IMR-90 (cell line): ENCODE measurements at places on chromosomes 12 and 14. TPM values are rescaled to one million over a fixed set of nuclear protein-coding genes. Genes with fewer than 3 reads are reported as not detected.

GRCh38 chr14:65198346-65198745, 96.0 kb upstream of the MAX start:
- H3K27ac ChIP-seq = no peak overlapping the region
- no peak for DNase-seq
- H3K4me3 ChIP-seq = no peak overlapping the region
- no peaks in the 10 kb centered on the region for H3K36me3 ChIP-seq

GRCh38 chr12:115504306-115505290, 772.9 kb downstream of the MED13L start:
- no peak for DNase-seq
- no peak overlapping the region for H3K4me3 ChIP-seq
- no peaks in the 10 kb centered on the region for H3K27me3 ChIP-seq
- no peaks in the 10 kb centered on the region for H3K4me1 ChIP-seq

- no peak overlapping the region for H3K4me3 ChIP-seq
- peaks cover 6% of the 10 kb centered on the region; the same call in 1 of the 2 replicates for H3K4me1 ChIP-seq
- H3K27me3 ChIP-seq = no peaks in the 10 kb centered on the region
Observed at GRCh38 chr12:103962493-103962892, 3.2 kb upstream of the TDG start.

GRCh38 chr12:64946132-64946829, 121.8 kb downstream of the TBC1D30 start:
- peak; percentile 7 for DNase-seq
- H3K27me3 ChIP-seq = peaks cover 8% of the 10 kb centered on the region
- H3K4me3 ChIP-seq = no peak overlapping the region
- no peaks in the 10 kb centered on the region for H3K4me1 ChIP-seq
- H3K36me3 ChIP-seq = no peaks in the 10 kb centered on the region
- no peak overlapping the region for H3K27ac ChIP-seq

GRCh38 chr14:91912035-91912434, 35.5 kb downstream of the FBLN5 start:
- no peak overlapping the region for H3K4me3 ChIP-seq
- no peaks in the 10 kb centered on the region for H3K4me1 ChIP-seq
- no peak overlapping the region for H3K27ac ChIP-seq
- DNase-seq = no peak

- no peak overlapping the region for H3K27ac ChIP-seq
- no peaks in the 10 kb centered on the region for H3K4me1 ChIP-seq
- DNase-seq = no peak
Observed at GRCh38 chr12:100484891-100485471, 11.3 kb downstream of the NR1H4 start.

GRCh38 chr12:4144676-4145075, 128.9 kb upstream of the CCND2 start:
- H3K27ac ChIP-seq = no peak overlapping the region
- H3K36me3 ChIP-seq = no peaks in the 10 kb centered on the region
- H3K4me1 ChIP-seq = no peaks in the 10 kb centered on the region
- no peak for DNase-seq

DNA sequence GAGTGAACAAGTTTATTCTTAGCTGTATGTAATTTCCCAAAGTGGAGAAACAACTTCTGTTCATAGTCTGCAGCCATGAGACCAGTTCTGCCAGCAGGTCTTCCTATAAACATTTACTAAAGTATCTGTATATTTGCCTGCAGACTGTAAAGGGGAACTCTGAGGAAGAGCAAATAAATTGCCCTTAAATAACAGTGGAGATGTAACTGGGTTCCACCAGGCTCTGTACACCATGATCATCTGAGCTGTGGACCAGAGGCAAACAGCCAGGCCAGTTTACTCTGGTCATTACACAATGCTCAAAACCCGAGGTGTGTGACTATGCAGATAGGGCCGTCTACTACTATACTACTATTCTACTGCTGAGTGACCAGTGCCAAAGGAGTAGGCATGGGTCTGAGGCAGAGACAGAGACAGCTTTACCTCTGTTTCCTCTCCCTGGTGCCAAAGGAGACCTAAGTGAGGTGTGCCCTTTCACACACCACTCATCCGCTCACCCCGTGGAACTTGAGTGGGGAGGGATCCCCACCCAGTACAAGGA, 21.1 kb upstream of the CERS5 start:
- DNase-seq = peak; percentile 67
- peaks cover 36% of the 10 kb centered on the region for H3K36me3 ChIP-seq
- peaks cover 33% of the 10 kb centered on the region for H3K4me1 ChIP-seq

- H3K4me1 ChIP-seq = peaks cover 27% of the 10 kb centered on the region
- no peak overlapping the region for H3K27ac ChIP-seq
- H3K4me3 ChIP-seq = no peak overlapping the region
- peaks cover 6% of the 10 kb centered on the region; the same call in 1 of the 2 replicates for H3K36me3 ChIP-seq
Observed at GRCh38 chr12:49823951-49824350, 4.3 kb downstream of the NCKAP5L start.

- peak overlapping the region; percentile 67; the same call in 1 of the 2 replicates for H3K27ac ChIP-seq
- no peaks in the 10 kb centered on the region for H3K36me3 ChIP-seq
- peaks cover 23% of the 10 kb centered on the region for H3K4me1 ChIP-seq
- DNase-seq = no peak
- H3K4me3 ChIP-seq = no peak overlapping the region
Observed at GRCh38 chr12:95633732-95634465, 82.6 kb upstream of the USP44 start.

DNA sequence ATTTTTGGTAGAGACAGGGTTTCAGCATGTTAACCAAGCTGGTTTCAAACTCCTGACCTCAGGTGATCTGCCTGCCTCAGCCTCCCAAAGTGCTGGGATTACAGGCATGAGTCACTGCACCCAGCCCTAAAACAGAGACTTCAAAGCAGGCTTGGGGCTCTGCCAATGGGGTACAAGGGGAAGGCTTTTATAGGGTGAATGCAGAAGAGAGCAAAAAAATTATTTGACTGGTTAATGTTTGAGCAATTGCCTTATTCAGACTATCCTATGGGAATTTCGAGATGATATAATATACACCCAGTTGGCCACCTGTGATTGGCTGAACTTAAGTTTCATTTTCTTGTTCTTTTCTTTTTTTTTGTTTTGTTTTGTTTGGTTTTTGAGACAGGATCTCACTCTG, 31.5 kb upstream of the ACTN1 start:
- H3K27me3 ChIP-seq = no peaks in the 10 kb centered on the region
- no peak overlapping the region for H3K4me3 ChIP-seq
- H3K36me3 ChIP-seq = no peaks in the 10 kb centered on the region
- DNase-seq = no peak
- H3K27ac ChIP-seq = no peak overlapping the region

GRCh38 chr12:45730348-45731189, 1.1 kb downstream of the ARID2 start:
- H3K36me3 ChIP-seq = peaks cover 2% of the 10 kb centered on the region; the same call in 1 of the 2 replicates
- H3K27ac ChIP-seq = peak overlapping the region; percentile 99
- no peaks in the 10 kb centered on the region for H3K27me3 ChIP-seq
- H3K4me3 ChIP-seq = peak overlapping the region; percentile 69
- H3K4me1 ChIP-seq = peaks cover 1% of the 10 kb centered on the region; the same call in 1 of the 2 replicates

DNA sequence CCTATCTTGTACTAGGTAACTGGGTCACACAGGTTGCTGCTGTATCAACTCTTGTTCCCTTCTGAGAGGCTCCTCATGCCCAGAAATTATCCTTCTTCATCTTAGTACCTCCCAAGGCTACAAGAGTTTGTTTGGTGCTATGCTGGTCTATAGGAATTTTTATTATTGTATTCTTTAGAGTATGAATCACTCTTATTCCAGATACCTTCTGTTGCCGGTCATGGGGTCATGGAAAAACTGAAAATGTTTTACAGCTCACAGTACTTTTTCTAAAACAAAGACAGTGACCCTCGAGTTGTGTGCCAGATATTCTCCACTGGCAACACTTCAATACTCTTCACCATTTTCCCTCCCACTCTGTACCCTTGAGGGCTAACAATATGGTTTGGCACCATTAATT, 1598.0 kb upstream of the TMEM132C start:
- no peaks in the 10 kb centered on the region for H3K36me3 ChIP-seq
- no peak for DNase-seq
- H3K4me3 ChIP-seq = no peak overlapping the region
- no peaks in the 10 kb centered on the region for H3K27me3 ChIP-seq

Gene ACRBP
- not detected in 2 replicates for total RNA-seq

DNA sequence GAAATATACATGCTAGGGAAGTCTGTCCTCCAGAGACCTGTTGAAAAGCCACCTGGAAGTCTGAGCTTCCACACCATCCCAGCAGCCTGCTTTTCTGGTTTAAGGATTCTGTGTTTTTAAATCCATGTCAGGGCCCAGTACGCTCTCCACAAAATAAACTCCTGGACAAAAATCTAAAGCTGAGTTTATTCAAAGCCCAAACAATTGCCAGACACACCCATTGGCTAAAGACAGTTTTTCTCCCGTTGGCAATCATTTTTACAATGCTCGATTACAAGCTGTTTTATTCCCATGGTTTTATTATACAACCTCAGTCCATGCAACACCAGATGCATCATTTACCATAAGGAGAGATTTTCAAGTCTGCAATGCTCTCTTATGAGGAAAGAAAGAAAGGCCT, 94.5 kb downstream of the MYRFL start:
- no peaks in the 10 kb centered on the region for H3K36me3 ChIP-seq
- no peak overlapping the region for H3K4me3 ChIP-seq
- H3K27me3 ChIP-seq = no peaks in the 10 kb centered on the region; the same call in 1 of the 2 replicates
- H3K4me1 ChIP-seq = no peaks in the 10 kb centered on the region
- no peak for DNase-seq

DNA sequence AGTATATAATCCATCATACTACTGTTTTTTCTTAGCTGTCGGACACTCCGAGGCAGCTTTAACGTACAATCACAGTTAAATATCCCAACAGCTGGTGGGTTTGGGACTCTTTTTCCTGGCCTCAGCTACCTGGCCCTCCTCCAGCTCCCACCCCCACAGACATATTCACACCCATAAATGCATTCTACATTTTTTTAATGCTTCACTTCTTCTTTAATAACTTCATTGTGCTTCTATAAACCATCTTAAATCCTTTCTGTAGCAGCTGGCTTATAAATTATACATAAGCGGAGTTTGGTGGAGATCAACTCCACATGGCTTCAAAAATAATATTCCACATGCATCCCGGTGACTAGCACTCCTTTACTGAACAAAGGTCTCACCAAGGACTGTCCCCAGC, 33.3 kb downstream of the TDG start:
- H3K27me3 ChIP-seq = no peaks in the 10 kb centered on the region
- no peak overlapping the region for H3K4me3 ChIP-seq
- peaks cover 2% of the 10 kb centered on the region; the same call in 1 of the 2 replicates for H3K4me1 ChIP-seq
- no peak overlapping the region for H3K27ac ChIP-seq
- DNase-seq = no peak

DNA sequence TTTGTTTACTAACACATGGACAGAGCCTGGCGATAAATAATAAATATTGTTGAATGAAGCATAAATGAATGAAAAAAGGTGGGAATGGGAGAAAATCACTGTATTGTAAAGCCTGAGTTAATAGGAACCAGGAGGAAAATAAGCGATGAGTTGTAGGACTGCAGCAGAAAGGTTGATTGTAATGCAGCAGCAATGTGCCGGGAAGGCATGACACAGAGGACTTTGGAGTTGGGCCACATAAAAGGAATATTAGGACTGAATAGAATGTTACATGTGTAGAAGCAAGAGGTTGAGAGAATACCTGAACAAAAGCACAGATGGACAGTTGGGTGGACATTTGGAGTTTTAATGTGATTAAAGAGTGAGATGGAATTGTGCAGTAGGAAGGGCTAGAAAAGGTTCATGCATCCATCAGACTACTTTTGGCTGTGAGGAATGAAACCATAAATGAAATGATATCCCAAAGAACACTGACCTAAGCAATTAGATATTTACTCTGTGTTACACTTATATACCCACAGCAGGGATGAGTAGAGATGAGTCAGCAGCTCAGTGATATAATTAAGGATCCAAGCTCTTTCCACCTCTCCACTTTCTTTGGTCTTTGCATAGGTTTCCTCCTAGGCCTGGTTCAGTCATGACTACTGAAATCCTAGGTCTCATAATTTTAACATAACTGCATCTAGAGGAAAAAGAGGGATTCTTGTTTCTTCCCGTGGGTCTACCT, 55.4 kb downstream of the CCER1 start:
- H3K27ac ChIP-seq = no peak overlapping the region
- no peaks in the 10 kb centered on the region for H3K36me3 ChIP-seq
- no peaks in the 10 kb centered on the region; the same call in 1 of the 2 replicates for H3K4me1 ChIP-seq
- no peak overlapping the region for H3K4me3 ChIP-seq
- DNase-seq = peak; percentile 64

Gene GPR84
- not detected in 2 replicates for total RNA-seq

DNA sequence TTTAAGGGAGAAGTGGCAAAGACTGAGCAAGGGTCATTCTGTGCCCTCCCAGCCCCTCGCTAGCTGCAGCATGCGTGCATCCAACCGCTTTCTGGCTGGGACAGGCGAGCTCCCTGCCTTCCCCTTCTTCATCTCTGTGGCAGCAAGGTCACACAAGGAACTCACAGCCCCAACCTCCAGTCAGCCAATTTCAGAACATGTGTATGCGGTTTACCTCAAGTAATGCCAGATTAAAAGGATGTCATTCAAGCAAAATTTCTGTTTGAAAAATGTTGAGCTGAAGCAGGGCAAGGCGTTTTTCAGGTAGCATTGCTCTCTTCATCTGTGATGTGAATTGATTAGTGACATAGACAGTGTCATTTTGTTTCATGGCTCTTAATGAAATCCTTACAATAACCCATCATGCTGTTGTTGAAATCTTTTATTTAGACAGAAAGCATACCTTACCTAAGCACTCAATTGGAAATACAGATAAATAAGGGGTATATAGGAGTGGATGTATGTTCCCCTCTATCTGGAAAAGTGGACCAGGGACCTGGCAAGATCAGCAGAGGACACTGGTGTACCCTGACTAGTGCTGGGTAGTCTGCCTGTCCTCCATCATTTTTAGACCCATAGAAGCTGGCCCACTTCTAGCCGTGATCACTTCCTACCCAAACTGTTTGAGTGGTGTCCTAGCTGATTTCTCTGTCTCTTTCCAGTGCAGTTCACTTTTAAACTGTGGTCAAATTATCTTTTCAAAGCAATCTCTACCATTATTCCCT, 82.8 kb upstream of the NEDD1 start:
- H3K4me3 ChIP-seq = no peak overlapping the region
- no peaks in the 10 kb centered on the region for H3K36me3 ChIP-seq
- peaks cover 1% of the 10 kb centered on the region; the same call in 1 of the 2 replicates for H3K27me3 ChIP-seq
- DNase-seq = no peak
- no peak overlapping the region for H3K27ac ChIP-seq

DNA sequence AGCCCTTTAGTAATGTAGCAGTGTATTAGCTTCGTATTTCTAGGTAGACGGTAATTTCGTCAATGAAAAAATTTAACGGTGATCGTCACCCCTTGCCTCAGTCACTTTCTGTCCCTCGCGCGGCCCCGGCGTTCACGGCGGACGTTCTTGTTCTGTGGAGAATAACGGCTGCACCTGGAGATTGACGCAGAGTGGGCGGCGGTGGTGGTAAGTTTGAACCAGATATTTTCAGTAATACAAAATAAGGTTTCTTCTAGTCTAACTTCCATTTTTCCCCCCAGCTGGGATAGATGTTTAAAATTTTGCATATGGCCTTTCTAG, 341 bp downstream of the ZNF10 start:
- peak overlapping the region; percentile 87 for H3K27ac ChIP-seq
- H3K4me3 ChIP-seq = peak overlapping the region; percentile 98
- no peak for DNase-seq
- H3K4me1 ChIP-seq = no peaks in the 10 kb centered on the region
- H3K36me3 ChIP-seq = peaks cover 13% of the 10 kb centered on the region
